Stimulated activated CD4-positive, alpha-beta T cell treated with anti-CD3 and anti-CD28 coated beads, TNF-alpha, amount 100 ng/mL, for 1 hour (primary cell): ENCODE measurements at places on chromosomes 3 and 15.

GRCh38 chr3:30612437-30613132 is 6.2 kb downstream of the TGFBR2 start:
- no peak for DNase-seq

GRCh38 chr3:25648107-25648535 is 16.6 kb downstream of the TOP2B start:
- peak; percentile 53 for DNase-seq

GRCh38 chr15:80473286-80474223 is 69.4 kb downstream of the ARNT2 start:
- DNase-seq, result no peak

- DNase-seq, result no peak
Observed at GRCh38 chr15:51752888-51753287, 1.5 kb downstream of the TMOD2 start.

DNA sequence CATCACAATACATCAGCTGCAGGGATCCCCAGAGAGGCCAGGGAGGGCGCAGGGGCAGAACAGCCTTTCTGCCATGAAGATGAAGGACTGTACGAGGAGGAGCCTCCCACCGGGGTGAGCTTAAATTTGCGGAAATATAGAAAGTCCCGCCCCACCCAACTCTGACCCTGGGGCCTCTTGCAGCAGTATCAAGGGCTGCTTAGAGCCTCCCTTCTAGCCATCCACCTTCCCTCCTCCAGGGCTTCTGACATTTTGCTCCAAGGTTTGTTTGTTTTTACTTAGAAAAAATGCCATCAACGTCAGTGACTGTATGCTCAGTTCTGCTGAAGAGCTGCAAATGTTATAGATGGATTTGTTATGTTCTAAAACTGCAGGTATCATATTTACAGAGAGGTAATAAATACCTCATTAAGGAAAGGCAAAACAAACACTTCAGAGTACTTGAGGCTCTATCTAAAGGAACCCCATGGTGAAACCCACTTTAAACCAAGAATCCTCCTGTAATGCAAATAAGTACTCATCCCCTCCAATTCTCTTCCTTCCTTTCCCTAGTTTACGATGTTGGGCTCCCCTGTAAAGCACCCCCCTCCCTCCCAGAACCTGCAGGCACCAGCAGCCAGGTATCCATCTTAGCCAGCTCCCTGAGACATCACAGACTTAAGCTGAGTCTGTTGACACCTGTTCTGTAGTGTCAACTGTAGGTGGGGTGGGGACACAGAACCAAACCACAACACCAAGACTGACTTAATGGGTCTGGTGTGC is 30.5 kb downstream of the RFTN1 start:
- DNase-seq, result no peak

DNA sequence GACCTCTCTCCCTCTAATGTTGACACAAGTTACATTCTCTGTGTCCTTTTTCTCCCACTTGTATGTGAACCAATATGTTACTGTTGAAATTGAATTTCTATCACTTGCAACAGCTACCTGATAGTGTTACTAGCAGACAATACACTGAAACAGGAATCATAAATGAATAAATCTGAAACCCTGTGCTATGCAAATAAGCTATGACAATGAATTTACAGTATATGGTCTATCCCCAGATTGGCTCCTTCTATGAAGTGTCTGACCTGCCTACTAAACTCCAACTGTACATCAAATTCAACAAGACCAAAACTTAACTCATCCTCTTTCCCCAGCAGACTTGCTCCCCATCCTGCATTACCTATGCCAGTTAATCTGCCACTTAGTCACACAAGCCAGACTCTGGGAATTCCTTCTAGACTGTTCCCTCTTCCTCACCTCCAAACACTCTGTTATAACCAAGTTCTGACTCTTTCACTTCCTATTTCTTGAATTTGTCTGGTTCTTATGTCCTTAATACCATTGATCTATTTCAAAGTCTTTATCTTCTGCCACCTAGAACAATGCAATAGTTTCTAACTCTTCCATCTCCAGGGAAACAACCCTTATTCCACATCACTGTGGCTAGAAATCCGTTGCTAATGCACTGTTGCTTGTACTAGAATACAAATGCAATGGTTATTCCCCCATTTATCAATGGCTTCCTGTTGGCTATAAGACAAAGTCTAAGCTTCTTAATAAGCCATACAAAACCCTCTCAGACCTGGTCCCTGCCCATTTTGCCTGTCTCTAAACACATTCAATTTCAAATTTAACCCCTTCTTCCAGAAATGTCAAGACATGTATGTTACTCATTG is 13.4 kb upstream of the ZNF639 start:
- no peak for DNase-seq

GRCh38 chr3:167908746-167909503 is 173.4 kb downstream of the SERPINI1 start:
- DNase-seq, result no peak

DNA sequence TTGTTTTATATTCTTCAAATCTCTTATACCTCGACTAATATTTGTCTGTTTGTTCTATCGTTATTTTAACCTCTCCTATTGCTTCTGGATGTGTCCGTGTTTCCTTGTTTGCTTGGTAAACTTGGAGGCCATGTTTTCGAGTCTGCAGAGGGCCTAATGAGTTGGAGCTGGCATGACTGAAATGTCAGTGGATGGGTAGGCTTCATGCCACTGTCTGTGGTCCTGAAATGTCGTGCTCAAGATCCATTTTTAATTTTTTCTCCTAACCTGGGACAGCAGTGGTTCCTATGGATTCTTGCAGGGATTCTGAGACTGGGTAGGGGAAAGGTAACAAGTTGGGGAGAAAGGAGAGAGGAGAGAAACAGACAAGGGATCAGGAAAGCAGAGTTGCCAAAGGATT is 18.8 kb upstream of the GASK1A start:
- no peak for DNase-seq

GRCh38 chr3:148950806-148951205 is 40.5 kb upstream of the GYG1 start:
- no peak for DNase-seq

DNA sequence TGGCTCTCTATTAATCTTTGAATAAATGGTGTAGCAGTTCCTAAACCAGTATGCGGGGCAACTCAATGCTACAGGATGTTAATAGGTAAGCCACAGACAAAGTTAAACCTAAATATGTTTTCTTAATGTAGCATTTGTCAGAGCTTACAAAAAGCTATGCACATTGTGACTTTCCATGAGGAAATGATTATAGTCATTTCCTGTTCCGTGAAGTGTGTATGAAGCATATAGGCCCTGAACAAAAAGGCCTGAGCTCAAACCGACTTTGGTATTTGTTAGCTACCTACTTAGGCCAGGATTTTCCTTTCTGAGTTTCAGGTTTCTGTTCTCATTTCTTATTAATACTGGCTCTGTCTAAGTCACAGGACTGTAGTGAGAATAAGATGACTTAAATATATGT is 14.2 kb downstream of the ZNF80 start:
- no peak for DNase-seq

DNA sequence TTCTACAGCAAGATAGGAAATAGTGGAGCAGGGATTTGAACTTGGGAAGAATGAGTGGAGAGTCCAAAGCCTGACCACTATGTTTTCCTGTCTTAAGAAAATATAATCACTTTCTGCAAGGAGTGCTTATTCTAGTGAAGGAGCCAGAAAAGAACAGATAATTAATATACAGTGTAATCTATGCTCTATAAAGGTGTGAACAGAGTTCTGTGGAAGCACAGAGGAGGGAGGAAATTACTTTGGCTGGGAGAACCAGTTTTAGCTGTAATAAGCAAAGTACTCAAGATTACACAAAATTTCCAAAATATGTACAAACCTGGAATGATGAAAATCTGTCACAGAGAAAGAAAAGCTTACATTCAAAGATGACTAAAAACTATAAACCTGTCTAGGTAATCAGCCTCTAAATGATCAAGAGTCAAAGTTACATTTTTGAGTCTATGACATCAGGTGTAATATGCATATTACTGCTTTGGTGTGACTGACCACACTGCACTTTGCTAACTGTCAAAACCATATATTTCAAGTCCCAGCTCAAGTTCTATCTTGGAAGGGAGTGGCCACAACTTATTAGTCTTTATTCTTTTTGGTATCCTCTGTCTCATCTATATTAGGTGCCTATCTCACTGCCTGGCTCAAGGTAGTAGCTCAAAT is 40.7 kb upstream of the MB21D2 start:
- no peak for DNase-seq

- DNase-seq, result no peak
Observed at GRCh38 chr3:152205097-152205593, 63.6 kb upstream of the MBNL1 start.

DNA sequence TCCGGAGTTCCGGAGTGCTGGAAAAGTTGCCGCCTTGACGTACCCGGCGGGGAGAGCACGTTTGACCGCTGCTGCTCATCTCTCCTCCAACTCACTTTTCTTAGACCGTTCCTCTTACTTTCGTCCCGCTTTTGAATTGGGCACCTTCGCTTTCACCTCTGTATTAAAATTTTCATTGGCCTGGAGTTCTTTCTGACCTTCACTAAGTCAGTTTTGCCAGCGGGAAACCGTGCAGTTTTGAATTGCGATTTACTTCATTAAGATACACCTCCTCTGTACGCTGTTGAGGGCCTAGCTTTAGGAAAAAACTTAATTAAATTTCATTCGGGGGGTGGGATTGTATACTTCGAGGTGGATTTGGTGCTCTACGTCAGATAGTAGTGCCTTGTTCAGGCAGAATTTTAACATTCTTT is 1.3 kb downstream of the GMPS start:
- DNase-seq, result no peak

- no peak for DNase-seq
Observed at GRCh38 chr3:196772897-196773296, 33.2 kb downstream of the PAK2 start.

DNA sequence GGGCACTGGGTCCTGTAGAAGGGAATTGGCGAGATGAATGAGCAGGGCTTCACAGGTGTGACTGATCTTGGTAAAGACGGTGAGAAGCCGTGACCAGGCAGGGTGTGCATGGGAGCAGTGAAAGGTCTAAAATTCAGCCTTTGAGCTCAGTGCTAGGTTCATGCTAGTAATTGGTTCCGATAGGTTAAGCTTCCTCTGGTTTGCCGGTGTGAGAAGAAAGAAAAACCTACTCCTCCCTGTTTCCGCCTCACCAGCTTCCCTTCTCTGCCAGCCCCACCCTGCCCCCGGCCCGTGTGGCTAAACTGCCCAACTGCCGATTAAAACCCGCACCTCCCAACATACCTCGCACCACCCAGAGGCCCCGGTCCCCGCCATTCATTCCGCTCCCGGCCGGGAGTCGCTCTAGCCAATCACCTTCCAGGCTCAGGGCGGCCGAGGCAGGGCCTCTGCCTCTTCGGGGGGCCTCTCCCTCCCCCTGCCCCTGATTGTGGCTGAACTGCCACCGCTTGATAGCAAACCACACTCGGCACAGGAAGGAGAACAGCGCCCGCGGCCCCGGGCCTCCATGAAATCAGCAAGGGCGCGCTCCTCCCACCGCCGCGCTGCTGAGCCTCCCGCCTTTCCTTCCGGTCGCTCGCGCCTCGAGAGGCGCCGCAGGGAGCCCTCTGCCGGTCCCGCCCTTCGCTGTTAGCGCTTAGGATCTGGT is 7.3 kb upstream of the NRROS start:
- DNase-seq, result peak; percentile 68

GRCh38 chr15:101128221-101129015 is 123.4 kb downstream of the CHSY1 start:
- DNase-seq, result no peak

GRCh38 chr3:59367150-59367549 is 317.3 kb upstream of the CFAP20DC start:
- no peak for DNase-seq

- DNase-seq, result no peak
Observed at GRCh38 chr3:33041909-33042308, 55.0 kb downstream of the GLB1 start.

DNA sequence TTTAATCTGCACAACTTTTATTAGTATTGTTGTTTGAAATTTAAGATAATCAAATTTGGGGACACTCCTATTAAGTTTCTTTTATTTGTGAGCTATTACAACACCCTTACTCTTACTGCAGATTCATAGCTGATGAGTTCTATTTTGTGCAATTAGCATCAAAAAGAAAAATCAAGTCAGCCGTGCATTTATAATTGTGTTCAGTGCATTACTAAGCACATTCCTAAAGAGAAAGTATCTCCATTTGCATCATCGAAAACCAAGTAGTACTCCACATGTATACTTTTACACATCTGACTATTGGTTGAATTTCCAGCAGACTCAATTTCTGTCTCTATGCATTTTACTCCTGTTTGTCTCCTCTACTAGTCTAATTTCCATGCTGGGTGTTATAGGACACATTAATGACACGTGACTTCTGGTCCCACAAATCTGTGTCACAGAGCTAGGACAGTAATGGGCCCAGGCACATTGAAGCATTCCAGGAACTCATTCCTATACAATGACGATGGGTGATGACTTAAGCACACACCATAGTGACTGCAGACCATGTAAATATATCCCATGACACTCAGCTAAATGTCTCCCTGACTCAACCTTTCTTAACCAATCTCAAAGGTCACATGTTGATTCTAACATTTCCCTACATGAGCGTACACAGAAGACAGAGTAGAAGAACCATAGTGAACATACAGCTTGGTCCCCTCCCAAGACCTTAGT is 477.5 kb downstream of the LPP start:
- no peak for DNase-seq

GRCh38 chr15:73740152-73741048 is 12.8 kb downstream of the INSYN1 start:
- no peak for DNase-seq

GRCh38 chr3:52685285-52685708 is 416 bp downstream of the PBRM1 start:
- DNase-seq, result peak; percentile 53

- no peak for DNase-seq
Observed at GRCh38 chr15:77827860-77828259, 195.1 kb upstream of the LINGO1 start.

DNA sequence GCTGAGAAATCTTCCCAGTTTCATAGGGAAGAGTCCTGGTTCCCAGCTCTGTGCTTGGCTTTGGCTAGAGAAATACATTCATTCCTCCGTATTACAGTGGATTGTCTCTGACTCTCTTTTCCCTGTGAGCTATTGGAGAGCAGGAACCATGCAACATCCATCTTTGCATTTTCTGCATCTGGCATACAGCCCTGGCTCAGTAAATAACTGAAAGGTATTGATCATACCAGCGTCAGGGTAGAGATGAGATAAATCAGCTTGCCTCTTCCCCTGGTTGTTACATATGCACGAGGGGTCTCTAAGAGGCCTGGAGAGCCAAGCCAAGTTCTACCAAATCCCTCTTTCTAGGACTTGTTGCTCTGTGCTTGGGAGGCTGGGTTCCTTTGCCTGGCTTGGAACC is 35.2 kb downstream of the FOXB1 start:
- no peak for DNase-seq

DNA sequence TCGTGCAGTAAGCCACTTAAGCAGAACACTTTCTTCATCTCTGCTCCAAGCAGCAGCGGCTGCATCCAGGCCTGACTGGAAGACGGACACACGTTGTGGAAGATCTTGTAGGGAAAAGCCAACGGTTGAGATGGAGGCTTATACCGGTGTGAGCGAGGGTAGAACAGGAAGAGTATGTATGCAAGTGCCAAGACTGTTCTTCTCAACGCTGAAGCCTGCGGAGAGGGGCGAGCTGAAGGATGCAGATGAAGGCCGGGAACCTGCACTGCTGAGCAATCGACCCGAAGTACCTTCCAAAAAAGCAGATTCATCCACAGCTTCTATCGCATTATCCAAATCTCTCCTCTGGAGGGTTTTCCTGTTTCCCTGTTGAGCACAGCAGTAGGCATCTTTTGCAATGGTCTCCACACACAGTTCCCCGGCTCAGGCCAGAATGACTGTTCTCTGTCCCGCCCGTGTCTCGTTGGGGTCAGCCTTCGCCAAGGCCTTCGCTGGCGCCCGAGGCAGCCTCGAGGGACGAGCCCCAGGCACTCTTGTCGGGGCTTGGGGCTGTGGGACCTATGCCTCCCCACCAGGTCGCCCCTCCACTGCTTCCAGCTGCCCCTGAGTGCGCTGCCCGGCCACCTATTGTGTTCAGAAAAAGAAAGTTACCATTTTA is 22.2 kb upstream of the DYNC1LI1 start:
- DNase-seq, result no peak
